ENCODE measurements at places on chromosomes 6 and 20.
A peak's percentile ranks its signal among the peaks of the same experiment; 100 is the strongest.

DNA sequence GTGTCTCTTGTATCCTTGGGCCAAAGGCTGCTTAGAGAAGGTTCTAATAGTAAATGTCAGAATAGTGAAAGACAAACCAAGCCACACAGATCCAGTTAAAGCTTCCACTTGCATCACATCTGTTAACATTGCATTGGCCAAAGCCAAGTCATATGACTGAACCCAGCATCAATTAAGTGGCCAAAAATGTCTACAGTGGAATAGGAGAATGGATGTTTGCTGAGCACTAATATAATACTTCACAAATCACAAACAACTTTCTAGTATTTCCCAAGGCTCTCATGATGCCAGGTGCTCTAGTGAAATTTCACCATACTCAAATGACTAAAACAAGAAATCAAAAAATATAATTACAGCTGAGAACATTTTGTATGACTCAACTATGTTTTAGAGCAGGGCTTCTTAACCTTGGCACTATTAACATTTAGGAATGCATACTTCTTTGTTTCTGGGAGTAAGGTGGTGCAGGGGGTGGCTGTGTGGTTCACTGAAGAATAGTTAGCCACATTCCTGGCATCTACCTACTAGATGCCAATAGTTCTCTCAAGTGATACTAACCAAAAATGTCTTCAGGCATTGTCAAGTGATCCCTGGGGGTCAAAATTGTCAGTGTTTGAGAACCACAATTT lies 148.0 kb upstream of the SPTLC3 start:
- DNase-seq = no peak

DNA sequence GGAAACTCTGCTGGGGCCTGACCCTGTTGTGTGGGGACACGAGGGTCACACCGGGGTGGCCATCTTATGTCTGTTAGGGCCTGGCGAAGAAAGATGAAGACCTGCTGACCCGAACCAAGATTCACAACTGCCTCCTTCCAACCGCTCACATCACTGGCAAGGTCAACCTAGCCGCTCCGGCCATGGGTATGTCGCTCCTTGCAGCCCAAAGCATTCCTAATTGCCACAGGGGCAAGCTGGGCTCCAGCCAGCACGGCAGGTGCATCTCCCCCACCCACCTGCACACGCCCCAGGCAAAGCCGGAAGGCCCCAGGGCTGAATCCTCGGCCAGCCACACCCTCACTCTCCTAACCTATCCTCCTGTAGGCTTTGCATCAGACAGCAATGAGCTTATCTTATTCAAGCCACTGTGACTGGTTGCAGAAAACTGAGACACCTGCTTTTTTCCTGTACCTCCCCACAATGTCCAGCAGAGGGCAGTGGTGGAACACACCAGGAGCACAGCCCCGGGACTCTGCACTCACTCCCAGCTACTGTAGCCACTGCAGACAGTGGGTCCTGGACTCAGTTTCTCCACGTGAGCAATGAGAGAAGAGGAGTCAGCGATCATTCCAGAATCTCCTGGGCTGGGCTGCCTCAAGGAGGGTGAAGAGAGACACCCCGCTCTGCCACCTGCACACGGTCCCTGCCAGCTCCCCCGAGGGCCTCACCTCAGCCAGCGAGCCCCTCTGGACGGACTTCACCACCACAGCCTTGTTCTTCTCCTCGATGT lies 170.2 kb downstream of the PREX1 start:
- peak; percentile 77 for DNase-seq

GRCh38 chr6:28145231-28145630 lies 3.5 kb downstream of the ZKSCAN8 start:
- DNase-seq = no peak

DNA sequence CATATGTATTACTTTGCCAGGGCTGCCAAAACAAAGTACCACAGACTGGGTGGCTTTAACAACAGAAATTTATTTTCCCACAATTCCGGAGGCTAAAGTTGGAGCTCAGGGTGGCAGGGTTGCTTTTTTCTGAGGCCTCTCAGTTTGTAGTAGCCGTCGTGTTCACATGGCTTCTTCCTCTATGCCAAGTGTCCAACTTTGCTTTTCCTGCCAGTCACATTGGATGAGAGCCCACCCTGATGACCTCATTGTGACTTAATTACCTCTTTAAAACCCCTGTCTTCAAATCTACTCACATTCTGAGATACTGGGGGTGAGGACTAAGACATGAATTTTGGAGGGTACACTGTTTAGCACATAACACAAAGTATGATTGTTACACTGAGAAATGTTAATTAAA lies 9.9 kb upstream of the ECT2L start:
- DNase-seq = no peak

DNA sequence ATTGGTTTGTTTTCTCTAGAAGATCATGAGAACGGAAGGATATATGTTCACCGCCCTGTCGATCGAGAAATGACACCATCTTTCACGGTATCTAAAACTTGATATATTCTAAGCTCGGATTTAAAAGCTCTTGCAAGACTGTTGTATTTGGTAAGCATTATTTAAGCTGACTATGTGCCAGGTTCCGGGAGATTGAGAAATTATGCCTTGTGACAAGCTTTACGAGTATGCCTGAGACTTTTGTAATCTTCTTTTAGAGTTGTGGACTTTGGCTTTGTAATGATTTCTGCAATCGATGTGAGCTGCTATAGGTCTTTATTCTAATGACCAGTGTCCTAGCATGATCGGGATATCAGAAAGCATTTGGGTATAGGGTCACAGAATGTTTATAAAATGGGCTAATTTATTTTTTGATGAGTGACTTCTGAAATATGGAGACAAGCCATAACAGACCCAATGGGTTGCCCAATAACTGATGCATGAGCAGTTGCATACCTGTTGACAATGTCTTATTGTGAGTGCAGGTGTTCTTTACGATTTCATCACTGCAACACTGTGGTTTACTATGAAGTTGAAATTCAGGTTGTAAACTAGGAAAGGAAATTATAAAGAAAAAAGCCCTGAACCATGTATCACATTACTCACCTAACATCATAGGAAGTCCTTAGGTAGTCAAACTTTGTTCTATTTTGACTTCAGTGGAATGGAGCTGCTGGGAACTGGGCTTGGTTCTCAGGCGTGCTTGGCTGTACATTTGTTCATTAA lies 14.0 kb downstream of the CDH26 start:
- DNase-seq = peak; percentile 77

DNA sequence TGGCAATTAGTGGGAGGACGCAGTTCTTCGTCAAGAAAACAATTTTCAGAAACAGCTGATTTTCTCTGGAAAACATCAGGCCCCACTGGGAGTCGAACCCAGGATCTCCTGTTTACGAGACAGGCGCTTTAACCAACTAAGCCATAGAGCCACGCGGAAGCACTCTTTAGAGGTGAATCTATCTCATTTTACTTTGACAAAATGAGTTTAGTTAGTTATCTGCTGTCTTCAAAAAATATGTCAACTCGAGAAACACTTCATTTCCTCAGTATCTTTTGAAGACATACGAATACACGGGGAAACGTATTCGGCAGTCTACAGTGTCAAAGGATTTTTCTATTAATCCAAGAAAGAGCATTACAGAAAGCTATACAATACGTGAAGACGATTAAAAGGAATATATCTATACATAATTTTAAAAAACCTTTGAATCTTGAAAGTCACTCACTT lies 26.7 kb downstream of the GPX6 start:
- no peak for DNase-seq

DNA sequence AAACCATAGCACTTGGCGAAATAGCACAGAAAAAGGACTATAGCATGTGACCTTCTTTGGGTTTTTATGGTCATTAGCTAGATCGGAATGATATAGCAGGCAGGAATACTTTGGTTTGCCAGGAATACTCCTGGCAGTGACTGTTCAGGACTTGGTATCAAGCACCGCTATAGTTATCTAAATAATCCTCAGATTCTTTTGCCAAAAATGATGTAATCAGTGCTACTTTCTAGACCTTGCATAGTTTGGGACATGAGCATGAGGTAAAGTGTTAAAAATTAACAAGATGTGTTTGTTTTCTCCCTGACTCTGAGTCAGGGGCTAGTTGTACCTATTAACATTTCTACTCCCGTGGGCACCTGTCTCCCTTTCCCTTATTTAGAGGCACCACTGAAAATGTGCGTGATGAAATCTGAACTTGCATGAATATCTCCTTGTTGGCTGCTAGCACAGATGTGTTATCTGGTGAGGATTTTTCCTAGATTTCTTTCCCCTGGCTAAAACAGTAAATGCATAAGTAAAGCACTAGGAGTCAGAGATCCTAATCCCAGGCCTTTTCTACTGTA lies 511.0 kb downstream of the CDKAL1 start:
- no peak for DNase-seq

DNA sequence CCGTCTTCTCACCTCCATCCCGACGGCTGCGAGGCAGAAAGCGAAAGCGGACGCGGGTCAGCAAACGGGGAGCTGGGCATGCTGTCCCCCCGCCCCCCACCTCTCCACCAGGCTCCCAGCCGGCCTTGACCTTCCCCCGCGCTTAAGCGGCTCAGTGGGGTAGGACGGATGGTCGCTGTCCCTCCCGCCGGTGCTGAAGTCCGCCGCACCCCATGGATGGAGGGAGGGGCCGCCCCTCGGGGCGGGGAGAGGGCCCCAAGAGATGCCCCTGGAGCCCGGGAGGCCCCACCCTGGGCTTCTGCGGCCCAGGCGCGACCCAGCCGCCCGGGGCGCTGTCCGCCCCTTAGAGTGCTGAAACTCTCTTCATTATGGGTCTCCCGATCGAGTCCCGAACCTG lies at the start of gene KCNB1:
Gene KCNB1, minus strand, starts transcription at position 48 of the 397 bp plus-strand sequence. CDS start 188 bp downstream, outside the sequence.
- peak; percentile 4 for DNase-seq

DNA sequence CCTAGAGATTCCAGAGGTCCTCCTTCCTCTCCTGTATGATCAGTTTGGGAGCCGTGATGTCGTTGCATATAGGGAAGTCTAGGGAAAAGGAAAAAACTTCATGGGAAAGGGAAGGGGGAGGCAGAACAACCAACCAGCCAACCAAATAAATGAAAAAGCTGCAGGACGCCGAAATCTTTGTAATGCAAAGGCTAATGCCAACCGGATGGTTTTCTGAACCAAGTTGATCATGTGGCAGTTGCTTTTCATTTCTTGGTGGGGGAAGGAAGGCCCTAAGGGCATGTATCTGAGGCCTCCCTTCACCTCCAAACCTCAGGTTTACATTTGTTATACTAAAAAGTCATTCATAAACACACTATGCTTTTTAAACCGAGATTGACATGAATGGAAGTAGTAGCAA lies 167.2 kb downstream of the ARID1B start:
- no peak for DNase-seq

- DNase-seq = no peak
Measured at GRCh38 chr20:63699466-63700198, 3.2 kb downstream of the TNFRSF6B start.

GRCh38 chr6:118522422-118522821 lies 25.7 kb upstream of the PLN start:
- no peak for DNase-seq

DNA sequence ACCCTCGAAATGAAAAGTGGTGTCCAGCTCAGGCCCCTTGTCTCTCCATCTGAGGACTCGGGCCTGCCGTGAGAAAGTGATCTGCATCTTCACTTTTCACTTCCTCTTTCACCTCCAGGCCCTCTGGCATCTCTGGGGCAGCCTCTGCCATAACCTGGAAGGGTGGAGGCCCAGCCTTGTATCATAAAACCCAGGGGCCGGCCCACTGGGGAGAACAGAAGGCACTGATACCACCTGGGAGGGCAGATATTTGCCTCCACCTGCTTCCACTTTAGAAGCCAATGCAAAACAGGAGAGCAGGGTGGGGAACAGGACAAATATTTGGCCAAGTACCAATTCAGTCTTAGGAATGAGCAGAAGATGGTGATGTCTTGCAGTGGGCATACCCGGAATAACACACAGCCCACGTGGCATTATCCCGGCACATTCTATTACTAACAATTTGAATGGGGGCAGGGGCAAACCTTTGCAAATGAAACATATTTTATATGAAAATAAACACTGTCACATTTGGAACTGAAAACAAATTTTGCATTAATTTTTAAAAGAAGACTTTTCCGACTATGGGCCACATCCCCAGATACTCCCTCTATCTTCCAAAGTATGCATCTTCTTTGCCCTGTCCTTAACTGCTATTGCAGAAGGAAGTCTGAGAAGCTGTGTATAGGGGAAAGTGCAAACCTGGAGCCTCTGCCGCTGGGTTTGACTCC lies 69.2 kb upstream of the TBC1D7 start:
- DNase-seq = no peak

- DNase-seq = no peak
Measured at GRCh38 chr6:54010340-54011276, 100.6 kb upstream of the MLIP start.

DNA sequence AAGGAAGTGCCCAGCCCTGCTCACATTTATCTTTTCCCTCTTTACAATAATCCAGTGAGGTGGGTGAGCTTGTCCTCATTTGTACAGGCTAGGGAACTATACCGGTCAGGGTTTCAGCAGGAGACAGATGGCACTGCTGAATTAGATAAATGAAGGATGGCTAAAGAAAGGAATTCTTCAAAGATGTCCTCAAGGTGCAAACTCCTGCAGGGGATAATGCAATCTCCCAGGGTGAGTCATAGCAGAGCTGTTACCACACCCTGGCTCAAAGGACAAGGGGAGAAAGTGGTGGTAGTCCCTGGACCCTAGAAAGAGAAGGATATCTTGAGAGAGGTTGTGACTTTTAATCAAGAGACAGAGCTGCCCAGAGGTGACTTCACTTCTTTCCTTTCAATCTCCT lies 66.7 kb downstream of the RFPL4B start:
- DNase-seq = no peak

GRCh38 chr6:139313229-139313628 lies 21.4 kb upstream of the TXLNB start:
- DNase-seq = no peak

GRCh38 chr20:20412750-20413149 lies 44.8 kb downstream of the INSM1 start:
- DNase-seq = peak; percentile 4

DNA sequence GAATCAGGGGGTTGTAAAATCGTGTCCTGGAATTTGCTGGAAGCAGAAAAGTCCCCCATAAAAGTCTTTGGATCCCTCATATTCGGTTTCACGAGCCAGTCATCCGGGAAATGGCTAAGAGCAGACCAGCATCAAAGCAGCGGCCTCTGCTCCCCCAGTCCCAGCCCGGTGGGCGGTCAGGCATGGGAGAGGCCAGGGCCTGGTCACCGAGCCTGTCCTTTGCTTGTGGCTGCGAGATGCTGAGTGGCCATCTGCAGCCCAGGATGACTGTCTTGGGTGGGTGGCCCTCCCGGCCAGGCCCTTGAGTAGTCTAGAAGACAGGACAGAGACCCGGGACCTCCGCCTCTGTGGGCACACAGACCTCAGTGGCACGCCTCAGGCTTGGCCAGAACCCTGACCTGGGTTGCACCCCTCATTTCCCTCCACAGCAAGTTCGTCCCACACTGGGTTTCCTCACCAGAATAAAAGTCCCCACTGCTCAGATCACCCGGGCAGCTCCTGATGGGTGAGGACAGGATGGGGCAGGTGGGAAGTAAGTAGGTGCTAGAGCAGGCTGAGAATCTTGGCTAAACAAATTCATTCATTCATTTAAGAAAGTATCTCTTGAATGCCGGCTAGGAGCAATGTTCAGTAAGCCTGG lies 172.1 kb downstream of the BMP7 start:
- no peak for DNase-seq

DNA sequence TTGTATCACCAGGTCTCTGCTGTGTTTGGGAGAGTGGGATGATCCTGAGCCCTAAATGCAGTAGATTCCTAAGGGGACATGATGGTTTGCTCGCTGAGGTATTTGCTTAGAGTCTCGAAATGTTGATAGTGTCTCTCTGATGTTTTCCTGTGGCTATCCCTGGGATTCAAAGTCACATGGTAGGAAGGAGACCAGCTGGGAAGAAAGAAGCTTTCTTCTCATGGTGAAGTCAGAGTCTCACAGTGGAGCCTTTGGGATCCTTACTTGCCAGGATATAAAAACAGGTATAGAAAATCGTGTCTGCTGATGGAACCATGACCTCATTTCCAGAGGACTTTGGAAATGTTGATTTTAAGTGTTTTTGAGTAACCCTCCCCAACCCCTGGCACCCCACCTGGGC lies 259.3 kb upstream of the SUPT3H start:
- no peak for DNase-seq
